ENCODE measurements at places on chromosomes 7 and 10.

DNA sequence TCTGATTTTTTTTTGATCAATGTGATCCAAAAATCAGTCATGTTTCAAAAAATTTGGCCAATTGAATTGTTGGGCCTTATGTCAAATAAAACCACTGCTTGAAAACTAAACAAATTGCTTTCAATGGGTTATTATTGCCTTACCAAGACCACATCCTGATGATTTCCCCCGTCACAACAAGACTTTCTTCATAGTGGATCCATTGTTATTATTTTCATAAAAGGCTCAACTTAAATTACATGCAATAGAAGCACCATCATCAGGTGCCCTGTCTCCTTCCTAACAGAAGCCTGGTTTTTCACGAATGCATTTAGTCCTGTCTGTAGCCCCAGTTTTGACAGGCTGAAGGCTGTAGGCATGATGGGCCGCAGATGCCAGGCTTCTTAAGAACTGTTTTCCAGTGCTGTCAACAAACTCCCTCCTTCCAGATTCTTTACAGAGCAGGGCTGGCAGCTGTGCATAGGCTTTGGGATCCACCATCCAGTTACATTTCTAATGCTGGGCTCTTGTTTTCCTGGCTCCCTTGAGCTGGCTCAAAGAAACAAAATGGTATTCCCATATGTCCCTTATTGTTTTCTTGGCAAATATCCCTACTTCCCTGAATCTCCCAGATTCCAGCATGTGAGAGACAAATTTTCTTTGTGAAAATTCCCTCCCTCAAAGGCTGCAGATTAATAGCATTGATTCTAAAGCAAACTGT is 302.0 kb downstream of the TWIST1 start:
- DNase-seq, result no peak

DNA sequence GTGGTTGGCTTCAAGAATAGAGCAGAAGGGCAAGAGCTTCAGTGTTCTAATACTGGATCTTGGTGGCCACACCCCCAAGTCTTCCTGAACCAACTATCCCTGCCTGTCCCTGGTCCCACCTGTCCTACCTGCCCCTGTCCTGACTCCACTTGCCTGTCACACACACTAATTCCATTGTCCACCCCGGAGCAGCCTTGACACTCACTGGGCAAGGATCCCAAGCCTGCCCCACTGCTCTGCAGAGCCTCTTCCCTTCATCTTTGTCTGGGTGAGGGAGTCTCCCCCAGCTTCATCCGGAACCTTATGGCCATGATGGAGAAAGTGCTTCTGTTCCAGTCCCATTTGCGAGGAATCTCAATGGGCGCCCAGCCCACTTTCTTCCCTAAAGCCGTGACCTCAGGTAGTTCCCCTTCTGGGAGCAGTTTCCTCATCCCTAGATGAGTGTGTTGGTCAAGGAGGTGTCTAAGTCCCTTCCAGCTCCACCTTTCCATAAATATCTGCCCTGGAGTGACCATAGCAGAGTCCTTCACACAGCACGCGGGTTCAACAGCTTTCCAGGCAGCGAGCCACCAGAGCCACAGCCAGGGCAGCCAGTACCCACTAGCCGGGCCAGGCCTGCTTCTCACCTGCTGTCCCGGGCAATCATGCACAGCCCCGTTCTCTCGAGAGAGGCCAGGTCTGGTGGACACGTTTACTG is 61.5 kb downstream of the VIPR2 start:
- no peak for DNase-seq

GRCh38 chr7:2445047-2445446 is 31.2 kb downstream of the GRIFIN start:
- DNase-seq, result no peak

GRCh38 chr7:95213148-95213547 is 111.2 kb downstream of the PON1 start:
- DNase-seq, result no peak

DNA sequence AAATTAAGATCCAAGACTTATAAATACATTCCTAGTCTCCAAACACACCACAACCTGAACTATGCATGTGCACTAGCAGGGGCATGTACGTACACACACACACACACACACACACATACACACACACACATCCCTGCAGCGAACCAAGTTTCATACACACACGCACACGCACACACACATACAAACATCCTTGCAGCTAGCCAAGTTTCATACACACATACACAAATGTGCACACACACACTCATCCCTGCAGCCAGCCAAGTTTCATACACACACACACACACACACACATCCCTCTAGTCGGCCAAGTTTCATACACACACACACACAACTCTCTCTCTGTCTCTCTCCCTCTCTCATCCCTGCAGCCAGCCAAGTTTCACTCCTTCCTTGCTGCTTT is 82.7 kb upstream of the WIPF3 start:
- DNase-seq, result no peak

DNA sequence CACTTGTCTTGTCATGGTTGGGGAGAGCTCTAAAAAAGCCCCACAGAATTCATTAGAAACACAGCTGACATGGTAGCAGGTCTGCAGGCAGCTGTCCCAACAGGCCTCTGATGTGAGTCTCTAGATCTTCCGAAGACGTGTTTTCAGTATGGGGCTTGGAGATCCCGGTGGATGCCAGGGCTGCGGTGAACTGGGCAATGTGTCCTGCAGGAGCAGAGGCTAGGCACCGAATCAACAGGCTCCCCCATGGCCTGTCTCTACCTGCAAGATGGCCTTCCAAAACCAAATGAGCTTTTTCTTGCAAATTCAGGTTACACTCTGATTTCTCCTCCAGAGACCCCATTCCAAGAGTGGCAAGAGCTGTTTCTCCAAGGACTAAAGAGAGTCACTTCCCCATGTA is 2.9 kb downstream of the CPXM2 start:
- DNase-seq, result no peak

GRCh38 chr10:25896421-25896820 is 37.6 kb upstream of the MYO3A start:
- DNase-seq, result no peak
